Stimulated activated CD4-positive, alpha-beta T cell treated with anti-CD3 and anti-CD28 coated beads, Interleukin-4, amount 100 ng/mL, for 4 hours (primary cell): ENCODE measurements at places on chromosomes 13 and 19.
A peak's percentile ranks its signal among the peaks of the same experiment; 100 is the strongest.

DNA sequence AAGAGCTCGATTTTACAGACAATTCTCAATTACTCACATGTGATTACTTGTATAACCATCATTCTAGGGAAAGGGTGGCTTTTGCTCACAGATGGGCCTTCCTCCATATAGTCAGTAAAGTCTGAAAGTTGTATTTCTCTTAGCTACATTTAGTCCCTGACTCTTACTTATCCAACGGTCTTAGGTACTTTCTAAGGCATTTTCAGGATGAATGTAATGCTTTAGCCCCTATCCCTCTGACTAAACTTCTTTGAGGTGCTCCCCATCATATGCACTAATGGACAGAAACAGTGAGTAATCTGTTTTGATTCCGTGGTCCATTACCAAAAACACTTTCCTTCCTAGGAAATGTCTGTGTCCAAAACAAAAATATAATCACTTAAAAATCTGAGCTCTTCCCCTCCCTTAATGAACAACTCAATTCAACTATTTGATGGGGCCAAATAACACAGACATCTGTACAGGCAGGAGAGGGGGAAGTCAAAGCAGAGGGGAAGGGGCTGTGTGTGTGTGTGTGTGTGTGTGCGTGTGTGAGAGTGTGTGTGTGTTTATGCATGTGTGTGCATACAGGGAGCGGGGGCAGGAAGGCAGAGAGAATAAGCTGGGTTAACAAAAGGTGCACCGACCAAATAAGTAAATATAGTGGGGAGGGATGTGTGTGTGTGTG lies 84.9 kb downstream of the USP12 start:
- DNase-seq = no peak

DNA sequence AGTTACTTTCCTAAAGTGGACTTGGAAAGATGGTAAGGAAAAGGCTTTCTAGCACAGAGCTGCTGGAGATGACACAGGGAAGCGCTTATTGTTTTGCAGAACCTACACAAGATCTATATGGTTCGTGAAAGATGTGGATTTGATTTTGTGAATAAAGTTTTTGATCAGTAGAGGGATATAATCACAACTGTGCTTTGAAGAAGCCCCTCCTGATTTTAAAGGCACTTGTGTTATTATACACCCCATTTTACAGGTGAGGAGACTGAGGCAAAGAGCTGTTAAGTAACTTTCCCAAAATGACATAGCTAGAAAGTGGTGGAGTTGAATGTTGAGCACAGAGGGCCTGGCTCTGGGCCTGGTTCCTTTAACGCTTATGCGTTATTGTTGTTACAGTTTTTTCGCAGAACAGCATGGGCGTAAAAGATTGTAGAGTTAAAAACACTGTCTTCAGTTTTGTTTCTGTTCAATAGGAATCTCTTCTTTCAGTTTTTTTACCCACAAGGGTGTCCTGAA lies 1.4 kb downstream of the TDRD3 start:
- no peak for DNase-seq

GRCh38 chr19:6069268-6069791 lies 41.0 kb downstream of the RFX2 start:
- no peak for DNase-seq

DNA sequence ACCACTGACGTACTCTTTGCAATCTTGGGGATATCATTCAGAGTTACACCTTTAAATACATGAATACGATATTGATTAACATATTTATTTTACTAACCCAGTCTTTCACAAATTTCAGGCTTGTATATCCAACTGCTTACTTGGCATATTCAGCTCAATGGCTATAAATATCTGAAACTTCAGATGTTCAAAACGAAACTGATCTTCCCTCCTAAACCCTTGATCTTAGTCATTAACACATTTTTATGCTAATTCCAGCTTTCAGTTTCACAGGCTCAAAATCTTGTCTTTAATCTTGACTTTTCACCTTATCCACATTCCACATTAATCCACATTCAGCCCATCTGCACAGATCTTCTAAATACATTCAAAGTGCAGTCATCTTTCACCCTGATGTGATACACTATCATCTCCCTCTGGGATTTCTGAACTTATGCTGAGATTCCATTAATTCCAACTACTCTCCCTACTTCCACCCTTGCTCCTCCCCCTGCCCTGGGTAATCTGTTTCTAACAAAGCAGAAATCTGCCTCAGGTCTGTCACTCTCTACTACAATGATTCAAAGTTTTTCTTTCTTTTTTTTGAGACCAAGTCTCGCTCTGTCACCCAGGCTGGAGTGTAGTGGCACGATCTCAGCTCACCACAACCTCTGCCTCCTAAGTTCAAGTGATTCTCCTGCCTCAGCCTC lies 387.2 kb downstream of the GPC5 start:
- no peak for DNase-seq

DNA sequence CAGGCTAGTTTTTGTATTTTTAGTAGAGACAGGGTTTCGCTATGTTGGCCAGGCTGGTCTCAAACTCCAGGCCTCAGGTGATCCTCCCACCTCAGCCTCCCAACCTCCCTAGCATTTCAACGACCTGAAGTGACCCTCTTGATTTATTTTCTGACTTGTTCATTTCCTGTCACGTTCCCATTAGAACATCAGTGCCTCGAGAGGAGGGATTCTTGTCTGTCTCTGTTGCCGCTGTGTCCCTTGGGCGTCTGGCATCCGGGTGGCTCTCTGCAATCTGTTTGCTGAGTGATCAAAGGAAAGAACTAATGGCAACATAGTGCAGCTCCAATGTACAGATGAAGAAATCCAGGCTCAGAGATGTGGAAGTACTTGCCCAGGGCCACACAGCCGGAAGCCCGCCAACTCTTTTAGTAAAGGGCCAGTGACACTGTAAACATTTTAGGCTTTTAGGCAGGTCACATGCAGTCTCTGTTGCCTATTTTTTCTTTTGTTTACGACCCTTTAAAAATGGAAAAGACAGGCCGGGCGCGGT lies 47.5 kb downstream of the NFIC start:
- DNase-seq = no peak

DNA sequence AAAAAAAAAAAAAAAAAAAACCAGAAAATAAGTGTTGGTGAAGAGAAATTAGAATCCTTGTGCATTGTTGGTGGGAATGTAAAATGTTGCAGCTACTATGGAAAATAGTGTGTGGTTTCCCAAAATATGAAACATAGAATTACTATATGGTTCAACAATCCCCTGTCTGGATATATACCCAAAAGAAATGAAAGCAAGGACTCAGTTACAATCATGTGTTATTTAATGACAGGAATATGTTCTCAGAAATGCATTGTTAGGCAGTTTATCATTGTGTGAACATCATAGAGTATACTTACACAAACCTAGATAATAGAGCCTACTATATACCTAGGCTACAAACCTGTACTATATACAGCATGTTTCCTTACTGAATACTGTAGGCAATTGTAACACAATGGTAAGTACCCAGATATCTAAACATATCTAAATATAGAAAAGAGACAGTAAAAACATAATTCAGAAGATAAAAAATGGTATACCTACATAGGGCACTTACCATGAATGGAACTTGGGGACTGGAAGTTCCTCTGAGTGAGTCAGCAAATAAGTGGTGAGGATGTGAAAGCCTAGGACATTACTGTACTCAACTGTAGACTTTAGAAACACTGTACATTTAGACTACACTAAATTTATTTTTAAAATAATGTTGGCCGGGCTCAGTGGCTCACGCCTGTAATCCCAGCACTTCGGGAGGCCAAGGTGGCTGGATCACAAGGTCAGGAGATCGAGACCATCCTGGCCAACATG lies 25.7 kb upstream of the SLC7A1 start:
- DNase-seq = no peak

DNA sequence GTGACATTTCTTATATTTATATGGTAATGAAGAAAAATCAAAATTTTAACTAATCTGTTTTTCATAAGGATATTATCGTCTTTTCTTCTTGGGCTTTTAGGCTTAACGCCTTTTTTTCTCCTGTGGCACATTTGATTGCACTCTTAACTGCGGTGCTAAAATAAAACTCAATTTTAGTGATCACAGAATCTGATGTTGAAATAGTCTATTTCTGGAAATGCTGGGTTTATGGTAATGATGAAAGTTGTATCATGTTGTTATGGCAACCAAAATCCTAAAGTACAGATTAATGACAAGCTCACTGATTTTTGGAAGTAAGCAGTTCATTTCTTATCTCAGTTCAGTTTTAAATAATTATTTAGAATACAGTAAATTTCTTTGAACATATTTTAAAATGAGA lies 85.3 kb downstream of the COG6 start:
- DNase-seq = no peak

GRCh38 chr19:33630880-33631608 lies 9.3 kb downstream of the CHST8 start:
- no peak for DNase-seq

DNA sequence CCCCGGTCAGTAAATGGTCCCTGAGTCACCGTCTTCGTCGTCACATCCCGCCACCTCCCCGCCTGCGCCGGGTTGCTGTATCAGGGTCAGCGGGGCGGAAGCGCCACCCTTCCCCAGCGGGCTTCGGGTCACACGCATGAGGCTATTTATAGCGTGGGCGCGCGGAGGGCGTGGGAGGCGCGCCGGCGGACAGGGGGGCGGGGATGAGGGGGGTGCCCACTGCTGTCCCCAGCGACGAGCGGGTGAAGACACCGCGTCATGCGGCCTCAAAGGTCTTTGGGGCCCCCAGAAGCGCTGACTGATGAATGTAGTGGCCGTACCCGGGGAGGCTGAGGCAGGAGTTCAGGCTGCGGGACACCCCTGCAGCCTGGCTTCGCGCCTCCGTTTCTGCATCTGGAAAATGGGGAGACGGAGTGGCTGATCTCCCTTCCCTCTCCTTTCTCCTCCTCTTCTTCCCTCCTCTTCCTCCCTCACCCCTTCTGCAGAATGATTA lies 7.9 kb downstream of the UNC13A start:
- DNase-seq = peak; percentile 30

- DNase-seq = no peak
Observed at GRCh38 chr19:19297759-19298158, 22.6 kb downstream of the SUGP1 start.

GRCh38 chr19:55836340-55836739 lies at the start of gene NLRP4:
NLRP4 (plus strand) TSS chr19:55836540; CDS start chr19:55852081, 15,541 bp downstream.
- no peak for DNase-seq

DNA sequence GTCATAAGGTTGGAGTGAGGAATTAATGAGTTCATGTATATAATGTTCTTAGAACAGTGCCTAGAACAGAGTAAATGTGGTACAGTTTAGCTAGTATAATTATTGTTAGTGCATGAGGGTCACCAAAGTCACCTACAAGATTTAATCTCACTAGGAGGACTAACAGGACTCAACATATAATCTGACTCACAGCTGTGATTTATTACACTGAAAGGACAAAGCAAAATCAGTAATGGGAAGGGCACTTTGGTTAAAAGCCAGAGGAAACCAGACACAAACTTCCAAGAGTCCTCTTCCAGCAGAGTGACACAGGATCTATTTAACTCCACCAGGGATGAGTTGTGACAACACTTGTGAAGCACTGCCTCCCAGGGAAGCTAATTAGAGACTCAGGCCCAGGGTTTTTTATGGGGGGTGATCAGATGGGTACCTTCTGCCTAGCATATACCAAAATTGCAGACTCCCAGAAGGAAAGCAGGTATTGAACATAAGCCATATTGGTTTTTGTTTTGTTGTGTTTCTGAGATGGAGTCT lies 341.2 kb upstream of the DACH1 start:
- DNase-seq = no peak

DNA sequence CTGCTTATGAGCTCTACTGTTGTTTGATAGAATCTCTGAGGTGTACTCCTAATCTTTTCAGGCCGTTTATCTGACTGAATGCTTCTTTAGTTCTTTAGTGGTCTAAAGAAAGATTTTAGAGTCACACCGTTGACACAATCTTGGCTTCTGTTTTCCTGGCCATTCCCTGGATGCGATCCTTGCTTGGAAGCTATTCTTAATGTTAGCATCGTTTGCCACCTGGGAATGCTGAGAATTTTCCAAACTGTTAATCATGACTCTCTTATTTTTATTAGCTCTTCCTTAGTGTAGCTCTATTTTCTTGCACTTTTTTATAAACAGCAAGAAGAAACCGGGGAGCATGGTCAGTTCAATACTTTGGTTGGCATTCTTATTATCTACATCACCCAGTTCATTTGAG lies 281.0 kb upstream of the PCDH20 start:
- no peak for DNase-seq

DNA sequence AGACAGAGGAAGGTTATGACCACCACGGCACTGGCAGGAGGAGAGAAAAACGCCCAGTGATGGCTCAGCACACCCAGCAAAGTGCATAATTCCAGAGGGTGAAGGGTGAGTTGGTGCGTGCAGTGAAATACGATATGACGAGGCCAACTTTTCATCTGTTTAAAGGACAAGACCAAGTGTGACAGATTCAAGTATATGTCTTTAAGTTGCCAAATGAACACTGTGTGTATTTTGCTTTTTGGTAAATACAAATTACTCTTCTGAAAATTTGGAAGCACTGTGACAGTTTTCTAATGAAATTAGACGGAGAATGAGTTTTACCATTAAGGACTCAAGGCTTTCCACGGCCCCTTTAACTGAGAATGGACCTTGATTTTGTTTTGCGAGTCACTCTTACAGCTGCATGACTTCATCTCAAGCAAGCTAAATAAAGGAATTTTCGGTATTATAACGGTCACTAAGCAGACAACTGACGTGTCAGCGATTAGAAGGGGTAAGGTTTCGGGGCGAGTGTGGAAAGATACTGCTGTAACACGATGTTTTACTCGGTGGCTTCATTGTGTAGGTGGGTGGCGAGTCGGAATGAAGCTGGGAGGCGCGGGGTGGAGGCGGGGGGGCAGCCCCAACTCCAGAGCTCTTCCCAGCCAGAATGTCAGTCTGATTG lies 22.8 kb downstream of the COL4A2 start:
- no peak for DNase-seq

- no peak for DNase-seq
Observed at GRCh38 chr13:48436661-48437288, 23.9 kb upstream of the LPAR6 start.

DNA sequence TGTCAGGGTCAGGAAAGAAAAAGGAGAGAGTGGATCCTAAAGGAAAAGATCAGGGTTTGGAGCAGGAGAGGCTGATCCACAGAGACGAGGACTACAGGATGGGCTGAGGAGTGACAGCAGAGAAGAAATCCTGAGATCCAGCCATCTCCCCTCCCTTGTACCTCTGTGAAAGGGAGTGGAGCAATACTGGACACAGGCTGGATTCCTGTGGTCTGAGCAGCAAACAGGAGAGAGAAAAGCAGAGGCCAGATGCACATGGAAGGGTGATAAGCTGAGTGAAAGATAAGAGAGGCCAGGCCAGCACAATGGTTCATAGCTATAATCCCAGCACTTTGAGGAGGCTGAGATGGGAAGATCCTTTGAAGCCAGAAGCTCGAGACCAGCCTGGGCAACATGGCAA lies 472.1 kb upstream of the TSHZ3 start:
- no peak for DNase-seq

GRCh38 chr19:12793290-12794195 lies 2.3 kb downstream of the JUNB start:
- peak; percentile 95 for DNase-seq

DNA sequence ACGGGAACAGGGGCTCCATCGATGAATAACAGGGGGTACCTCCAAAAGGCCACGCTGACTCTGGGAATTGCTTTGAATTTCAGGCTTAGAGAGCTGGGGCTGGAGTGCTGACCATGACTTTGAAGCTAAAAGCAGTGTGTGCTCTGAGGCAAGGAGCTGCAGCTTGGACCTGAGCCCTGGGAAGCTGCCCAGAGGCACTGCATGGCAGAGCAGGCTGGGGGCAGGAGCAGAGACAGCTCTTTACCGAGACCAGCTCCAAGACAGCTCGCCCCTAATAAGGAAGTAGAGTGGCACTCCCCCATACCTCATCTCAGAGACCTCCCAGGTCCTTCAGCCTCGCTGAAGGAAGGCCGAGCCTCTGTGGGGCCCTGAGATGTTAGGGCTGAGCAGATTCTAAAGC lies 200.2 kb downstream of the COL4A1 start:
- DNase-seq = no peak

GRCh38 chr19:29634423-29635130 lies 28.5 kb downstream of the POP4 start:
- DNase-seq = no peak
